Urothelium cell line (cell line): ENCODE measurements at places on chromosomes 4 and X.

- DNase-seq, result no peak
These were observed 24.4 kb upstream of the PDZD4 start for GRCh38 chrX:153854702-153855101.

DNA sequence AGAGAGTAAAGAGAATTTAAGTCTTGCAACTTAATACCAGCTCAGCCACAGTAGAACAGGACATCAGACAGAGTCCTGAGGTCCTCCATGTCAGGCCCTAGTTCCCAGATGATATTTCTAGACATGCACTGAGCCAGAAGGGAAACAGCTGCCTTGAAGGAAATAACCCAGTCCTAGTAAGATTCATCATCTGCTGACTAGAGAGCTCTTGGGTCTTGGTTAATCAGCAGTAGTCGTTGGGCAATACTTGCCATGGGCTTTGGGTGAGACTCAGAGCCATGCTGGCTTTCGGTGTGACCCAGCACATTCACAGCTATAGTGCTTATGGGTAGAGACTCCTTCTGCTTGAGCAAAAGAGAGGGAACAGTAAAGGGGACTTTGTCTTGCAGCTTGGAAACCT is 379.1 kb downstream of the AR start:
- no peak for DNase-seq

GRCh38 chrX:26050099-26050498 is 88.0 kb upstream of the MAGEB18 start:
- DNase-seq, result no peak

- peak; percentile 12 for DNase-seq
These were observed 46.7 kb downstream of the C4orf46 start for GRCh38 chr4:158624889-158625478.

DNA sequence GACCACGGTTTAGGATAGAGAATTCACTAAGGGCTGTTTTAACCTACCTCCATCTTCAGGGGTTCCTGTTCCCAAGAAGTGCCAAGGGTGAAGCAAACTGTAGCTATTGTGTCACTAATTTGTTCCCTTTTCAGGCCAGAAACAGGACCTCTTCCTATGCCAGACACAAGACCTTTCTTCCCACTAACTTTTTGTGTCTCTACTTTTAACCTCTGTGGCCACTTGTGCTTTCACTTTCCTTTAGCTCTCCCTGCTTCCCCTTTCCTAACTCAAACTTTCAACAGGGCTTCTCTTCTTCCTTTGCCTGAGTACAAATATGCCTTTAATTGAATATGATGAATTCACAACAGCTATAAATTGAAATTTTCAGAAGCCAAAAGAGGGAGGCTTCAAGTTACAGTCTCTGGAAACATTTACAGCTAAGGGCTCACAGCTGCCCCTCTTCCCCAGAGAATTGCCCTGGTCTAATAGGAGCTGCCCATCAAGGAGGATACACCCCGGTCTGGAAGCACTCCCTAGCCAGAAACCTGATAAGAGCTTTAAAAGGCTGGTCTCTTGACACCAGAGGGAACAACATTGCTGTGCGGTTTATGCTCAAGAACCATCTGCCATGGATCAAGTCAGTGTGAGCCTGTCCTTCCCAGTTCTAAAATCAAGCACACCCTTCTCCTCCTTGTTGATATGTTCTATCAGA is 61.7 kb upstream of the PLS3 start:
- DNase-seq, result no peak

- DNase-seq, result peak; percentile 64
These were observed 7.7 kb upstream of the GABRE start for GRCh38 chrX:151982222-151982621.

DNA sequence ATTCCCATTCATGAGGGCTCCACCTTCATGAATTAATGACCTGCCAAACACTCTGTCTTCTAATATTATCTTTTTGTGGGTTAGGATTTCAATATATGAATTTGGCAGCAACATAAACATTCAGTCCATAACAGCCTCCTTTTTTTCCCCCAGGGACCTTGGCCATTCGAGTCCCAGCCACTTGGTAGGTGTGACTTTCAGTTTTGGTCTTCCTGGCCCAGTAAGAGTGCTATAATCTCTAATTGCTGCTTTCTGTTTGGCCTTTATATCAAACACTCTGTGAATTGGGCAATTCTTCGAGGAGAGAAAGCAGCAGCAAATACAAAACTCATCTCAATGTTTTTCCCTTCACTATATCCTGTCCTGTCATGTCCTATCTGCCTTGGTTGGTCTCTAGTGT is 12.4 kb upstream of the RADX start:
- DNase-seq, result no peak

GRCh38 chrX:136121788-136122187 is 25.5 kb upstream of the FHL1 start:
- DNase-seq, result no peak

DNA sequence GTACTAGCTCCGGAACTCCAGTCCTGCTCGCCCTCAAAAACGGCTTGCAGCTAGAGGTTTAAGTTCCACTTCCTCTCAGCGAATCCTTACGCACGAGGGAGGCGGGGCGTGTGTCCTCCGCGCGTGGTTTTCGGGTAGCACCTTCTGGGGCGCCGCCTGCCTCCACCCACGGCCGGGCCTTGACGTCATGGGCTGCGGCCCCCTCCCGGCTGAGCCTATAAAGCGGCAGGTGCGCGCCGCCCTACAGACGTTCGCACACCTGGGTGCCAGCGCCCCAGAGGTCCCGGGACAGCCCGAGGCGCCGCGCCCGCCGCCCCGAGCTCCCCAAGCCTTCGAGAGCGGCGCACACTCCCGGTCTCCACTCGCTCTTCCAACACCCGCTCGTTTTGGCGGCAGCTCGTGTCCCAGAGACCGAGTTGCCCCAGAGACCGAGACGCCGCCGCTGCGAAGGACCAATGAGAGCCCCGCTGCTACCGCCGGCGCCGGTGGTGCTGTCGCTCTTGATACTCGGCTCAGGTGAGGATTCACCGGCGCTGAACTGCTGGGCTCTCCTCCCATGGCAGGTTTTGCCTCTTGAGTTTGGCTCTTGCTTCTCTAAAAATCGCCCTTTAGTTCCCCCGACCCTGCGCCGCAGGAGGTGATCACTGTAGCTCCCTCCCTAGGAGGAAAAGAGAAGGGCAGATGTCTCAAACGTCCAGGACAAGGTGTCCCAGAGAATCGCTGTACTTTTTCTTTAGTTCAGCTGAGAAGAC is at the start of gene AREG:
Gene AREG (plus strand): TSS at position 246 of the 752 bp plus-strand sequence. CDS start 210 bp downstream, at position 456.
- DNase-seq, result peak; percentile 76

GRCh38 chrX:139751053-139751452 is 43.1 kb upstream of the MCF2 start:
- no peak for DNase-seq

DNA sequence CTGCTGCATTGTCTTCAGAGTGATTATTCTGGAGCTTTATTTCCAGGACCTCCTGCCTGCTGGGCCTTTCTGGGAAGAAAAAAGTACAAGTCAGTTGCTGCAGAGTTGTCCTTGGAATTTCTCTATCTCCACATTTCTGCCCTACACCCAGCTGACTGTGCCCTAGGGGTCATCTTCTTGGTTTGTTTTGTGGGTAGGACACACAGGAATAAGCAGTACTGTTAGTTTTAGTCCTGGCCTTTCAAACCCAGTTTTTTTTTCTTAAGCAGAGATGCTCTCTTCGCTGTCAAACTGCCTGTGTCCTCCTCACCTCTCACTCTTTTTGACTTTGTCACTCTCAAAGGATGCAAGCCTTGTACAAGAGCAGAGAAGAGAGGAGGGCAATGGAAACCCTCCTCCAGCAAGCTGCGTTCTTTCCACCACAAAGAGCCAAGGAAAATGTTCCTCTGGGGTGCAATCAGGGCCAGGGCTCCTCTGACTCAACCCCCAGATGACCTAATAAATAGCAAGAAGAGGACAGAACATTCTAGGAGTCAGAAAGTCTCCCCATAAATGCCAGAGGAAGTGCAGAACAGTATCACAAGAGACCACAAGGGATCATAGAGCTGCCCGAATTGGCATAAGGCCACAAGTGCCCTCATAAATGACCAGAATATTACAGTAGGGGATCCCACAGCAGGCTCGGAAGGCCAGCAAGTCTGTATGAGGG is 186.2 kb downstream of the RCHY1 start:
- no peak for DNase-seq

DNA sequence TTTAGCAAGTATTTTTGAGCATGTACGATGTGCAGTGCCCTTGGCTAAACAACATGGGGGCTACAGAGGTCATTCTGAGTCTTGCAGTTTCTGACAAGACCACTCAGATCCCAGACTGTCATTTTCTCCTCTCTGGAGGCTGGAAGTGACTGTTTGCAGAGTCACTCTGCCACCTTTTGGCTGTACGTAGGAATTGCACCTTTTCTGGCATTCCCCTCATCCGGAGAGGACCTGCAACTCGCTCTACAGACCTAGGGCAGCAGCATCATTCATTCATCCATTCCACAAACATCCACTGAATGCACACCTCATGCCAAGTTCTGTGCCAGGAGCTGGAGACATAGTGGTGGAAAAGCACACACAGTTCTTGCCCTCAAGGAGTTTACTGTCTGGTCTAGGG is 160.4 kb upstream of the GPR101 start:
- DNase-seq, result peak; percentile 2

DNA sequence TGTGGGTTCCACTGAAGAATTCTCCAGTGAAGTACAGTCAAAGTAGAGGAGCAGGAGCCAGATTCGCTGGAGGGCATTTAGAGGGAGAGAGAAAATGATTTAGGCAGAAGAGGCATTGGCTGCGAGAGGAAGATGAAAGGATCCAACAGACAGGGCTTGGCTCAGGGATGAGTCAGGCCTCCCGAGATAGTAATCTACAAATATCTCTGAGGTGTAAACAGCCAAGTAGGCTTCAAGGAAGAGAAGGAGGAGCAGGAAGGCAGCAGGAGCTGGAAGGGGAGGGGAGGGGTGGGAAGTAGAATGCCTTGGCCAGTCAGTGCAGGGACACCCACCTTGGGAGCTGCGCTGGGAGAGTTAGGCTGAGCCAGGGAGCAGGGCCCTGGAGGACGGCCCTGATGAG is 55.5 kb downstream of the PJA1 start:
- DNase-seq, result peak; percentile 46

- no peak for DNase-seq
These were observed 87.0 kb downstream of the IRF2 start for GRCh38 chr4:184387351-184387750.

GRCh38 chr4:179747218-179747910 is 2305.1 kb upstream of the AGA start:
- DNase-seq, result no peak

- peak; percentile 0 for DNase-seq
These were observed 34.4 kb downstream of the AGTR2 start for GRCh38 chrX:116204932-116205331.

DNA sequence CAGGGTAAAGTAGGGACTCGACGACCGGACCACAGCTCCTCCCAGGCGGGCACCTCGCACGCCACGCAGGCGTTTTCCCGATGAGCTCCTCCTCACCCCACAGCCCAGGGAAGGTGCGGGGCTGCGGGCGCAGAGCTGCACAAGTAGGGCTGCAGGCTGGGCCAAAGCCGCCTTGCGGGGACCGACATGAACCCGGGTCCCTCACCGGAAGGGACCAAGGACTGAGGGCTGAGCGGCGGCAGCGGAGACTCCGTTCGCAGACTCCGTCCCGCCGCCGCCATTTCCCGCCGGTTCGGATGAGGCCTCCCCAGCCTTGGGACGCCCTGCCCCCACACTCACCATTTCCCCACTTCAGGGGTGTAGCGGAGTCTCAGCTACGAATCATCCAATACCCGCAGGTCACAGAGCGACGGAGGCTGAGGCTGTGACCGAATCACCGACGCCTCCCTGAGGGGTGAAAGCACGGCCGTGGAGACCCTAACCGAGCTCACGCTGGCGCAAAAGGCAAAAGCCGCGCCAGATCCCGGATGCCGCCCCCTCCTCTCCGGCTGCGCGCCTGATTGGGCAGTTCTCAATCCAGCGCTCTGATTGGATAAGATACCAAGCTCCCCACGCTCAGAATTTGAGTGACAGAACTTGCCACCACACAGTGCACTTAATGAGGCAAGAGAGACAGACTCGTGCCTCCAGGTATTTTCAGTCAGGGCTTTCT is at the start of gene ZNF732:
Gene ZNF732 (minus strand): TSS at position 506 of the 712 bp plus-strand sequence. CDS start 164 bp downstream, at position 342.
- DNase-seq, result no peak

GRCh38 chrX:40996886-40997530 is 88.2 kb upstream of the USP9X start:
- DNase-seq, result peak; percentile 40

DNA sequence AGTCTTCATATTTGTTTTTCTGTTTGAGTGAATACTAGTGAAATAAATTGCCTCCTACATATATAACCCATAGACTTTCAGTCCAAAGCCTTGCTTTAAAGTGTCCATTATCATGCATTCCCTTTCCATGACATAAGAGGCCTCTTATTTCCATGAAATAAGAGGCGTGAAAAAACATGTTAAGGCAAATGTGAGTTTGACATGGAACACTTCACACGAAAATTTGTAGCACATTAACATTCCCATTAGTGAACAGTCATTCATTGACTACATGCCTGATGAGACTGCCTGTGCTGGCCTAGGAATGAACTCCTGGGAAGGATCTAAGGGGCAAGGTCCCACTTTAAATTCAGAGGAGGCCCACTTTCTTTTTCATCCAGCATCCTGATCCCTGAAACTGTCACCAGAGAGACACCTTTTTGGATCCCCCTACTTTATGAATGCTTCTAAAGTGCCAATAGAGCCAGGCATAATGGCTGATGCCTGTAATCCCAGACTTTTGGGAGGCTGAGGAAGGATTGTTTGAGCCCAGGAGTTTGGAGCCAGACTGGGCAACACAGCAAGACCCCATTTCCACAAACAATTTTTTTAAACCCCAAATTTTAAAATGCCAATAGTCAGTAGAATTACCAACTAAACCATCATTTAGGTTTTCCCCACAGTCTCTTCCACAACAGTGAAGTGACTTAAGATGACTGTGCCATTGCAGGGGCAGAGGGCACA is 6.7 kb downstream of the RTL8B start:
- no peak for DNase-seq

DNA sequence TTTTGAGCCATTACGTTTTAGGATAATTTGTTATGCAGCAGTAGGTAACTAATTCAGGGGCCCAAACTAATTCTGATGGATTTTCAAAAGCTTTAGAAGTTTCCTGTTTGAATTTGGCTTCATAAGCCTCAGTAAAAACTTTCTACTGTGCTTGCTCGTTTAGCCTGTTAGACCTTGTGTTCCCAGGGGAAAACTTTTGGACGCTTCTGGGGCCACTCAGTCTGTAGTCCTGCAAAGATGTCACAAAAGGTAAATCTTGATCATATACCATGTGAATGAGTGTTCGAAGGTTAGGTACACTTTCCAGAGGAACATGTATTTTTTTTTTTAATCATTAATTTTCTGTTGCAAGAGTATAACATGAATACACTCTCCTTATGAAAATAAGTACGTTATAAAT is 70.7 kb downstream of the SUPT20HL2 start:
- no peak for DNase-seq

DNA sequence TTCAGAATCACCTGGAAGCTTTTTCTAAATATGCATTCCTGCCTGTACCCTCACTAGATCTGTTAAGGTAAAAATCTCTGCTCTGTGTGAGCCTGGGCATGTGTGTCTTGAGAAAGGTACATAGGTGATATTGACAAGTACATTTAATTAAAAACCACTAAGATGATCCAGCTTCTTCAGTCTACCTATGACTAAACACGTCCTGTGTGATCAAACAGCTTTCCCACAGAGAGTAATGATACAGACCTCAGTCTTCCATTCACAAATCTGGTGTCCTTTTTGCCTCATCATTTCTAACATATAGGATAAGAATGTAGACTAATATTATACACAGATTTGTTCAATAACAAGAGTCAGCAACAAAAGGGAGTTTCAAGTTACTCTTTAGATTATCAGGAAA is 42.6 kb downstream of the GALNT7 start:
- no peak for DNase-seq
